Renal cortical epithelial cell (primary cell): ENCODE measurements at places on chromosomes 11 and 22. TPM values are rescaled to one million over a fixed set of nuclear protein-coding genes. Genes with fewer than 3 reads are reported as not detected.
A peak's percentile ranks its signal among the peaks of the same experiment; 100 is the strongest.

Gene GDPD5
- total RNA-seq, result 3.0 TPM in 2 replicates

Gene ARHGAP42
- total RNA-seq, result 15.8 and 24.5 TPM in 2 replicates

Gene C1QTNF4
- not detected in 2 replicates for total RNA-seq

Gene CHADL
- 0.85 and 0.87 TPM in 2 replicates for total RNA-seq

GRCh38 chr11:67120881-67121710 is 2.0 kb downstream of the KDM2A start:
- peak; percentile 43 for DNase-seq

DNA sequence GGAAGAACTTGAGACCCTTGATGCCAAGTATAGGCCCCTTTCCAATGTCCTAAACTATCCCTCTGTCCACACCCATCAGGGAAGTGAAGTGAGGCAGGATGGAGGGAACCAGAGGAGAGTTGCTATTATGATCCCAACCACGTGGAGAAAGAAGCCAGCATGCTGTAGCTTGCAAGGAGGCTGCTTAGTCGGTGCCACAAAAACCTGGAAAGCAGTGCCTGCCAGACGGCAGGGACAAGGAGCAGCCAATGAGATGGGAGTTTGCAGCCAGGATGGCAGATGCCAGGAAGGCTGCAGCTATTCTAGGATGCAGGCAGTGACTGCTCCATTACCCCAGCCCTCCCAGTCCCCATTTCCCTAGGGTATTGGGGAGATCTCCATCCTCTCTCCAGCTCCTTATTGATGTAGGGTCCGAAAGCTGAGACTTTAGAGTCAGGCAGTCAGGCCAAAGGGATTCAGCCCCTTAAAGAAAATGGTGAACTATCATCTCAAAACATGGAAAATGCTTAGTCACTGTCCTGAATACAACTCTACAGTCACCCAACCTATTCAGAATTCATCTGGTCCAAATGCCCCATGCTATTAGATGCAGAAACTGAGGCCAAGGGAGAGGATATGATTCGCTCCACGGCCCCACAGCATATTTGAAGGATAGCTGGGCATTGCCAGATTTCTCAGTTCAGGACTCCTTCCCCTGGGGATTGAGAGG is 18.4 kb upstream of the LRRC55 start:
- no peak for DNase-seq

- no peak for DNase-seq
These were observed 34.9 kb upstream of the DAGLA start for GRCh38 chr11:61645179-61645868.

- peak; percentile 1 for DNase-seq
These were observed 620 bp upstream of the ATG2A start for GRCh38 chr11:64917663-64917995.

DNA sequence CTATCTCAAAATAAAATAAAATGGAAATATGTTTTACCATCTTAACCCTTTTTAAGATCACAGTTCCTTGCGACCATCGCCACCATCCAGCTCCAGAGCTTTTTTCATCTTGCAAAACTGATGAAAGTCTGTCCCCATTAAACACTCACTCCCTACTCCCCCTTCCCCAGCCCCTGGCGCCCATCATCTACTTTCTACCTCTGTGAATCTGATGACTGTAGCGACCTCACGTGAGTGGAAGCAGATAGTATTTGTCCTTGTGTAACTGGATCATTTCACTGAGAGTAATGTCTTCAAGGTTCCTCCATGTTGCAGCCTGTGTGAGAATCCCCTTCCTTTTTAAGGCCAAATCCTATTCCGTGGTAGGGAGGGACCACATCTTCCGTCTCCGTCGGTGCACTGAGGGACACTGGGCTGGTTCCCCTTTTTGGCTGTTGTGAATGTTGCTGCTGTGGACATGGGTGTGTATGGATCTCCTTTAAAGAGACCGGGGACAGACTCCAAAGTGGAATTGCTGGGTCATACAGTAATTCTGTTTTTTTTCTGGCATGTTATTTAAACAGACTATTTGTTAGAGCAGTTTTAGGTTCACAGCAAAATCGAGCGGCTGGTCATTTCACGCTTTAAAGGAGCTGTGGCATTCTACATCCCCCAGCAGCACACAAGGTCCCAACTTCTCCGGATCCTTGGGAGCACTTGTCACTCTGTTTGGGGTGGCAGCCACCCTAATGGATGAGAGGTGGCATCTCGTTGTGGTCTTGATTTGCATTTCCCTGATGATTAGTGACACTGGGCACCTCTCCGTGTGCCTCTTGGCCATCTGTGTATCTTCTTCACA is 120.0 kb downstream of the KCNQ1 start:
- no peak for DNase-seq

DNA sequence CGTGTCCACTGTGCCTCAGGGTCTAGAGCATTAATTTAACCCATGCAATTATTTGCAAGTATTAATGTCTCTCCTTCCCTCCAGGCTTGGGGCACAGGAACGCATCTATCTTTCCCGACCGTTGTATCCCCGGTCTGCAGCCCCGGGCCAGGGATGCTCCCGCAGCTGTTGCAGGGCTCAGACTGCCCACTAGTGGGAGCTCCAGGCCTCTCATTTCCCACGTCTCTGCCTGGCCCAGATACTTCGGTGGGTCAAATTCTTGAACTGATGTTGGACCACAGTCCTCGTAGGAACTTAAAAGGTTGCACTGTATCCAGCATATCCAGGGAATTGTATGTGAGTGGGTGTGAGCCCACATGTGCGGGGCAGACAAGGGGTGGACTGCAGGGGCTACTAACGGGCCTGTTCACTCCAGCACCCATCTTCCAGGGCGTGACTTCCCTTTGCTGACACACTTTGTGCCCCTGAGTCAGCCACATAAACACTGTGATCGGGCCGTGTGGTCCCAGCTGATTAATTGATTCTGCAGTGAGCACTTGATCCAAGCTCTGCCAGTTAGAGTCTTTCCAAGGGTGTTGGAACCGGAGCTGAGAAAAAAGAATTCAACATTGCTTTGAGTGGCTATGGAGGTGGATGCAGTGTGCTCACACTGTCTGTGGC is 451.3 kb downstream of the TBC1D22A start:
- no peak for DNase-seq

GRCh38 chr11:93051186-93051585 is 81.7 kb downstream of the MTNR1B start:
- DNase-seq, result no peak

GRCh38 chr11:117501237-117501898 is 173.7 kb downstream of the CEP164 start:
- no peak for DNase-seq

DNA sequence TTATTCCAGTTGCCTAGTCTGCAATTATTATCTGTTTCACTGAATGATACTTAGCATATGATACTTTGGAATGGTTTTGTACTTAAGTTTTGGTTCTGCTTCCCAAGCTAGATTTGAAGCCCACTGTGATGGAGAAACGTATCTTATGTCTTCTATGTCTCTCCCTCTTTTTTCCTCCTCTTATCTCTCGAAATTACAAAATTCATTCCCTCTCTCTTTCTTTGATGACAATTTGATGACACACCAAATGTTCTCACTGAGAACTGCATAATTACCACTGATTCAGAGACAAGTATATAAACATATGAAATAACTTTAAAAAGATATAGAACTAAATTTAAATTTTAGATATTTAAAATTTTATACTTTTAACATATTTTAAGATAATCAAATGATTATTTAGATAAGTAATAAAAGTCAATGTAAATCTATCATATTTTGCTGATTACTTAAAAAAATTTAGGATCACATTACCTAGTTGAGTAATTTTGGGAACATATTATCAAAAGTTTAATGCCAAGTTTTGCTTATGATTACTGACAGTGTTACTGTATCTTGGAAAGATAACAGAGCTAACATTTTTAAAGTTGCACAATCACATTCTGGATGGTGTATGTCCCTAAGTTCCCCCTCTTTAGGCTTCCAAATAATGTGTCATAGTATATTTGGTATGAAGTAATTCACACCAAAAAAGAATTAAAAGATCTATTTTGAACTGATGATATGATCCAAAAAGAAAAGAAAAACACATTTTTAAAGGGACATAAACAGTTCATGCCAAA is 255.3 kb downstream of the SBF2 start:
- DNase-seq, result no peak

DNA sequence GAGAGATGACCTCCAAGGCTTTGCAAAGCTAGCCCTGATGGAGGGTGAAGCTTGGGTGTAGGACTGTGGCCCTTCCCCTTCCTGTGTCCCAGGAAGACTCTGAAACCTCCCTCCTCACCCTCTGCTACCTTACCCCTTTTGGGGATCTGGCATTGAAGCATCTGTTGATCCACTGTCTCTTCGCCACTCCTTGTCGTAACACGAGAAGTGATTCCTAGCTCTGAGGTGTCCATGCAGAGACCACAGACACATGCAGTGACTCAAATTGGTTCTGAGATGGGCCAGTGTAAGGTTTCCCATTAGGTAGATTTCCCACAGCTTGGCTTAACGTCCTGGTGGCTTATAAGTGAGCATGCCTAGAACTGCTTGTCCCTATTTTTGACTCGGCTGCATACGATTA is 101.4 kb downstream of the ZBTB16 start:
- DNase-seq, result peak; percentile 46

- DNase-seq, result no peak
These were observed 12.1 kb downstream of the YPEL4 start for GRCh38 chr11:57637626-57638004.
